ENCODE measurements at places on chromosomes 1 and 21.
A peak's percentile ranks its signal among the peaks of the same experiment; 100 is the strongest.

GRCh38 chr1:101444381-101444780 lies 207.6 kb downstream of the S1PR1 start:
- no peak for DNase-seq
- no peak overlapping the region for H3K27ac ChIP-seq
- H3K4me1 ChIP-seq = no peaks in the 10 kb centered on the region
- H3K36me3 ChIP-seq = no peaks in the 10 kb centered on the region
- H3K27me3 ChIP-seq = no peaks in the 10 kb centered on the region
- no peak overlapping the region for H3K4me3 ChIP-seq

DNA sequence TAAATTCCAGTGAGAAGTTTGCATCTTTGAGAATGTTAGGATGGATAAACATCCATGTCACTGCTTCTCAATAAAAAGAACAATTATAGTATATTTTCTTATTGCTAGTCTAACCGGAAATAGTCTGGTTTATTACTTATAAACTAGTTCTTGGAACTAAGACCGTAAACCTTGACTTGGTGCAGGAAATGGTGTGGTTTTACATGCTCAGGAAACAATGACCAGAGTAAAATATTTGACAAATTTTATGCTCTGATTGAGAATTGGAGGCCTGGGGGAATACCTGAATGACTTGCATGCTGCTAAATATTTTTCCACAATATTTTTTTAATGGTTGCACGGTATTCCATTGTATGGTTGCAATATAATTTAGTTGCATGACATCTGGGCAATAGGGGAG lies 76.3 kb downstream of the XCL2 start:
- H3K4me1 ChIP-seq = no peaks in the 10 kb centered on the region
- no peak overlapping the region for H3K27ac ChIP-seq
- DNase-seq = no peak
- no peak overlapping the region for H3K4me3 ChIP-seq
- H3K27me3 ChIP-seq = no peaks in the 10 kb centered on the region

- H3K4me3 ChIP-seq = no peak overlapping the region
- H3K4me1 ChIP-seq = no peaks in the 10 kb centered on the region
- DNase-seq = no peak
- H3K27ac ChIP-seq = no peak overlapping the region
- no peaks in the 10 kb centered on the region for H3K27me3 ChIP-seq
- H3K36me3 ChIP-seq = no peaks in the 10 kb centered on the region
Measured at GRCh38 chr1:183966487-183966886, 71.0 kb downstream of the COLGALT2 start.

GRCh38 chr1:30452170-30452569 lies 271.2 kb downstream of the MATN1 start:
- H3K36me3 ChIP-seq = no peaks in the 10 kb centered on the region
- no peaks in the 10 kb centered on the region for H3K4me1 ChIP-seq
- no peak overlapping the region for H3K4me3 ChIP-seq
- H3K27ac ChIP-seq = no peak overlapping the region
- DNase-seq = no peak

DNA sequence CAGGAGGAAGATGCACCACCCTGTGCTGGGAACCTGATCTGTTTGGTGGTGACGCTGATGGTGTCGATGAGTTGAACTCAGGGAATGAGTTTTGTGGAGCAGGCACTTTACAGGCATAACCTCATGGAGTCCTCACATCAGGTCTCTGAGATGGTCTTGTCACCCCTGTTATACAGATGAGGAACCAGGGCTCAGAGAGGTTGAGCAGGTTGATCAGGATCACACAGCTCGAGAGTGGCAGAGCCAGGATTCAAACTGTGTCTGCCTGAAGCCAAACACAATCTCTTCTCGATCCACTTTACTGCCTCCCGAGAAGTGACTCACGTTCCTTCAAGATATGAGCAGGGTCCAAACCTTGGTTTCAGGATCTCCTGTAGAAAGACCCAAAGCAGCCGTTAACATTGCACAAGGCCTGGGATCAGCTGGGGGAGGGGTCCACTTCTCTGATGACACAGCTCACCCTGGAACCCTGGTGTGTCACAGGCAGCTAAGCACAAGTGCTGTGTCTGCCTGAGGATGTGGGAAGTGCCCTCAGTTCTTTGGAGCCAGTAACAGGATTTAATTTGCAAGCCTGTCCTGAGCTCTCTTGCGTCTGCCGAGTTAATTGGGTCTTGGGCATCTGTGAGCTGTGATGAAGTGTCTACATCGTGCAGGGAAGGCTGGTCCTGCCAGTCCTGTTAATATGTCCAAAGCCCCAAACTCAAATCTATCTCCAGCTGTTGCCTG lies 65.4 kb upstream of the STUM start:
- no peak overlapping the region for H3K27ac ChIP-seq
- H3K36me3 ChIP-seq = no peaks in the 10 kb centered on the region
- peak; percentile 57 for DNase-seq

DNA sequence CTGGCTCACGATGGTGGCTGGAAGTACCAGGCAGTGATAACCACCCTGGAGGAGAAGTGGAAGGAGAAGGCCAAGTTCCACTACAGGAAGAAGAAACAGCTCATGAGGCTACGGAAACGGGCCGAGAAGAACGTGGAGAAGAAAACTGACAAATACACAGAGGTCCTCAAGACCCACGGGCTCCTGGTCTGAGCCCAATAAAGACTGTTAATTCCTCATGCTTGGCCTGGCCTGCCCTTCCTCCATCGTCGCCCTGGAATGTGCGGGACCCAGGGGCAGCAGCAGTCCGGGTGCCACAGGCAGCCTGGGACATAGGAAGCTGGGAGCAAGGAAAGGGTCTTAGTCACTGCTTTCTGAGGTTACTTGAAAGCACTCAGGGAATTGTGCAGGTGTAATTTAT lies 10.8 kb downstream of the IL24 start:
- H3K4me1 ChIP-seq = peaks cover 3% of the 10 kb centered on the region
- H3K36me3 ChIP-seq = no peaks in the 10 kb centered on the region
- DNase-seq = no peak

DNA sequence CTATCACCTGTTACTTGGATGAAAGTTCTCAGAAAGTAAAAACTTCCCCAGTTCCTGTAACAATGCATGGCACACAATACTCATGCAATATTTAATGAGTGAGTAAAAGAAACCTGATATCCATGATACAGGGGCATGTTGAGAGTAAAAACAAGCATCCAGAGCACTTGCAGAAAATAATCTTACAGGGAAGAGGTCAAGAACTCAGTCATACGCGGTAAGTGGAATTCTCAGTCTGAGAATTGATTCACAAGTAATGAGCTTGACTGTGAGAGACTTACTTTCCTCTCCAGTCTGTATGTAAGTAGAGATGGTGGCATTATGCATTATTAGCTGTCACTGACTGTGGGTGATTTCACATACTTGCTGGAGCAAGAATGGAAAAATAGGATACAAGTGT lies 976.9 kb downstream of the BRINP3 start:
- no peak overlapping the region for H3K4me3 ChIP-seq
- no peak overlapping the region for H3K27ac ChIP-seq

GRCh38 chr1:156896490-156897033 lies 3.0 kb downstream of the PEAR1 start:
- H3K27ac ChIP-seq = no peak overlapping the region
- H3K4me1 ChIP-seq = no peaks in the 10 kb centered on the region
- H3K4me3 ChIP-seq = no peak overlapping the region
- DNase-seq = peak; percentile 93

DNA sequence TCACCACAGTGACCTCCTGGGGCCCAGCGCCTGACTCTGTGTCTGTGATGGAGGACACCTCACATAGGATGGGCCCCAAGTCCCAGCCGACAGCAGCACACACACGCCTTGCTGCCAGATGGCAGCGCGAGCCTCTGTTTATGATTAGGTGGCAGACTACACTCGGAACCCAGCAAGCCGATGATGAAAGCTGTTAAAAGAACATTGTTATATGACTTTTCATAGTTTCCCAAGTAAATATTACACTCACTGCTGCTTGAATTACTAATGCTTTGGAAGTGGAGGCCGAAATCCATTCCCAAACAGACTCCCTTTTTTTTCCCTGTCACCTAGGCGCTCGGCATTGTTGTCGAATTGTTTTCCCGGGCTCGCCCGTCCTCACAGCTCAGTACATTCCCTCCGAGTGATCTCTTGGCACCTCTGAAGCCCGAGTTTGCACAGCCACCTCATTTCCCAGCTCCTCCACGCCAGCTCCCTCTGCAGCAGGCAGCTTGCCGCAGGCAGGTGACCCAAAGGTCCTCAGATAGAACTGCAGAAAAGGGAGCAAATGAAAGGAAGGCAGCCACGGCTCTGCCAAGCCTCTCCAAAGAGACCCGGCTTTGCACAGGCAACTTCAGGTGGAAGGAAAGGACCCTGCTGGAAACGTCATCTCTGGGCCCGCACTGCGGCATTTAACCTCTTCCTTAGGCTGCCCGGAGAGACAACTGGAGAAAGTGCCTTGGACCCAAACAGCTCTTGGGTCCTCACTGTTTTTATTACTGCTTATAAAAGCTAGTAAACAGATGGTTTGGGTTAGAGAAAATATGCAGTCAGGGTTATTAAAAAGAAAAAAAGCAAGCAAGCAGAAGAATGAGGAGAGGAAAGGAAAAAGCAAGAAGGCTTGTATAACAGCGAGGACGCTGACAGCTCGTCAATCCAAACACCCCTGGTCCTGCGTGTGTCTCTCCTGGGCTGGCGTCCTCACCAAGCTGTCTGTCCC lies 72.2 kb upstream of the SLC25A33 start:
- no peaks in the 10 kb centered on the region for H3K36me3 ChIP-seq
- no peaks in the 10 kb centered on the region for H3K4me1 ChIP-seq
- no peak overlapping the region for H3K27ac ChIP-seq

GRCh38 chr1:20233394-20233793 lies 47.1 kb upstream of the PLA2G2C start:
- no peaks in the 10 kb centered on the region for H3K36me3 ChIP-seq
- peak; percentile 34 for DNase-seq
- H3K4me1 ChIP-seq = no peaks in the 10 kb centered on the region
- H3K4me3 ChIP-seq = no peak overlapping the region
- no peaks in the 10 kb centered on the region for H3K27me3 ChIP-seq

DNA sequence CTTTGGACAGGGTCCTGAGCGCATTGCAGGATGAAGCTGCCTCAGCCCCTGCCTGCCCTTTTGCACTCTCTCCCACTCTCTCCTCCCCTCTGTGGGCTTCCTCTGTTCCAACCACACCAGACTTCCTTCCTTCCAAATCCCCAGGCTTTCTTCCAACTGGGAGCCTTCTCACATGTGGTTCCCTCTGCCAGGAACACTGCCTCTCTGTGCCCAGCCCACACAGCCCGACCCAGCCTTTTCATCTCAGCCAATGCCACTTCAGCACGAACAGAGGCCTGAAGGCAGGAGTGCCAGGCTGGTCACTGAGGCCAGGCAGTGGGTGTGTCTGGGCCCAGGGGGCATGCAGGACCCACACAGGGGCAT lies 5.9 kb downstream of the SELENON start:
- H3K27me3 ChIP-seq = no peaks in the 10 kb centered on the region
- H3K4me3 ChIP-seq = no peak overlapping the region
- no peak for DNase-seq
- H3K36me3 ChIP-seq = no peaks in the 10 kb centered on the region

DNA sequence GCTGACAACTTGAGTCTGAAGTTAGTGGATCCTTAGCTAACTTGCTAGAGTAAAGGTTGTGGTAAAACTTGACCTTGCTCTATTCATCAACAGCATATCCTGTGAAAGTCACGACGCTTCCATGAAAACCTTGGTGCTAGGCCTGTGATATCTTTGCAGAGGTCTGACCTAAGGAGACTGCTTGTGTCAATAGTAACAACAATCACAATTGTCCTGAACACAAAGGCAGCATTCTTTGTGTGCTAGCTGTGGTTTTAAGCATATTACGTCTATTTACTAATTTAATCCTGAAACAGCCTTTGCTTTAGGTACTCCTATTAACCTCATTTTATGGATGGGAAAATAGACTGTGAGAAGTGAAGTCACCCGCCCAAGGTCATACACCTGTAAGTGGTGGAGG lies 2.8 kb upstream of the CLDN14 start:
- H3K27me3 ChIP-seq = no peaks in the 10 kb centered on the region
- H3K4me3 ChIP-seq = no peak overlapping the region
- no peaks in the 10 kb centered on the region for H3K36me3 ChIP-seq
- H3K27ac ChIP-seq = no peak overlapping the region

DNA sequence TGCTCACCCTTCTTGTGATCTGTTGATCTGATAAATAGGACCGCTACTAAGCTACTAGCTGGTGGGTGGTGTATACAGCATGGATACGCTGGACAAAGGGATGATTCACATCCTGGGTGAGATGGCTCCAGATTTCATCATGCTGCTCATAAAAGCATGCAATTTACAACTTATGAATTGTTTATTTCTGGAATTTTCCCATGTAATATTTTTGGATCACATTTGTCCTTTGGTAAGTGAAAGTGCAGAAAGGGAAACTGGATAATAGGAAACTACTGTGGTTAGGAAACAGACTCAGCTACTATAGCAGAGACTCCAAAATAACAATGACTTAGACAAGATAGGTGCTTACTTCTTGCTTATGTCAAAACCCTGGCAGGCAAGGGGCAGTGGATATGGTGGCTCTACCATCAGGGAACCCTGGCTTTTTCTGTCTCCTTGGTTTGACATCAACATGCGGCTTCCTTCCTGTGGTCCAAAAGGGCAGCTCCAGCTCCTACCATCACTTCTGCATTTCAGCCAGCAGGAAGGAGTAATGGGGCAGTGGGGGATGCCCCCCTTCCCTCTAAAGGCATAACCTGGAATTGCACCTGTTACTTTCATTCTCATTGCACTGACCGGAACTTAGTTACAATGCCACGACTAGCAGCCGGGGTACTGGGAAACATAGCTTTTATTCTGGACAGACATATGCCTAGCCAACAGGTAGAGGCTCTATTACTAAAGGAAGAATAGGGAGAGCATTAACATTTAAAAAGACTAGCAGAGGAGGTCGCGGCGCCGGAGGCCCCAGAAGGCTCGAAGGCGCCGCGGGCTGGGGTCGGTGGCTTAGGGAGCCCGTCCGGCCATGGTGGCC lies 13.8 kb upstream of the AK2 start:
- no peak for DNase-seq
- H3K27ac ChIP-seq = no peak overlapping the region

GRCh38 chr1:109151146-109151990 lies 37.5 kb downstream of the ELAPOR1 start:
- H3K4me1 ChIP-seq = no peaks in the 10 kb centered on the region
- no peak overlapping the region for H3K4me3 ChIP-seq
- H3K27me3 ChIP-seq = no peaks in the 10 kb centered on the region
- H3K27ac ChIP-seq = no peak overlapping the region
- no peaks in the 10 kb centered on the region for H3K36me3 ChIP-seq

- H3K36me3 ChIP-seq = no peaks in the 10 kb centered on the region
- no peak overlapping the region for H3K27ac ChIP-seq
- H3K4me1 ChIP-seq = no peaks in the 10 kb centered on the region
- DNase-seq = no peak
- no peaks in the 10 kb centered on the region for H3K27me3 ChIP-seq
- no peak overlapping the region for H3K4me3 ChIP-seq
Measured at GRCh38 chr1:59504276-59504675, 207.4 kb downstream of the FGGY start.
